ENCODE measurements at places on chromosomes 7 and 10.

- DNase-seq: no peak
Observed at GRCh38 chr10:130986846-130987245, 324.7 kb downstream of the TCERG1L start.

DNA sequence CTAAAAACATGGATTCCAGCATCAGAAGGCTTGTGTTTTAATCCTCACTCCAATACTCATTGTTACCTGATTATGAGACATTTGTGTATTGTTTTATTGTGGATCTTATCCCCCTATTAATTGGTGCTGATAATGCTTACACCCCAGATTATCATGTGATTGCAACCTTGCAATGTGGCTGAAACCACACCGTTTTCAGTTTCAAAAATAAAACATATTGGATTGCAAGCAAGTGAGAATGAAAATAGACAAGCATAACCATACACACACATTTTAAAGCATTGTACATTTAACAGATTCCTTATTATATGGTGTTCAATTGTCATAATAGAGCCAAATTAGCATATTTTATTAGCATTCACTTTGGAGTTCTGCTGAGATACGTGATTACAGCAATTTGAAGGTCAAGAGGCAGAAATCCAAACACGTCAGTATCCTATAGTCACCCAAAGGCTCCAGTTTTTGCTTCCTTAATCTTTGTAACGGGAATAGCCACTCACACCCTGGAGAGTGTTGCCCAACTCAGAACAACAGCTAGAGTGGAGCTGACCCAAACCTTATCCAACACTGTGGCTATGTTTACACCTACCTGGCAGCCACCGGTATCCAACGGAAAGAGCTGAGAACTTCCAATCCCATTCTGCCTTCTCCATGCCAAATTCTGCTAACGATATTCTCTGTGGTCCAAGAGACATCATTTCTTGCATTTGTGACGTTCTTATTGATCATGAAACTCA lies 317.1 kb upstream of the KLF6 start:
- DNase-seq: no peak

GRCh38 chr10:48745662-48746245 lies 61.1 kb downstream of the WDFY4 start:
- DNase-seq: no peak

DNA sequence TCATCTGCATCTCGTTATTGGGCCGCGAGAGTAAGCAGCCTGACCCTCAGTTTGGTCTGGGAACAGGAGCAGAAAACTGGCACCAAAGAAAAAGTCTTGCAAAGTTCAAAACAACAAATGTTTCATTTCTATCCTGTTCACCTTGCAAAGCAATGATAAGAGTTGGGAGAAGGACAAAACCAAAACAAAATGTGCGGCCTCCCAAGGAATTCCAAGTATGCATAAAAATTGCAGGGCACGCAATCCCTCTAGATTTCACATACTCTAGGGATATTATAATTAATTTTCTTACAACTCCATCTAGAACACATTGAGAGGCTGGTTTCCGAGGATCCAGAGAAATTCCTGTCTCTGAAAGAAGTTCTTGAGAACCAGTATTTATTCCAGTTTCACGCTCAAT lies 20.1 kb downstream of the CHUK start:
- DNase-seq: no peak

DNA sequence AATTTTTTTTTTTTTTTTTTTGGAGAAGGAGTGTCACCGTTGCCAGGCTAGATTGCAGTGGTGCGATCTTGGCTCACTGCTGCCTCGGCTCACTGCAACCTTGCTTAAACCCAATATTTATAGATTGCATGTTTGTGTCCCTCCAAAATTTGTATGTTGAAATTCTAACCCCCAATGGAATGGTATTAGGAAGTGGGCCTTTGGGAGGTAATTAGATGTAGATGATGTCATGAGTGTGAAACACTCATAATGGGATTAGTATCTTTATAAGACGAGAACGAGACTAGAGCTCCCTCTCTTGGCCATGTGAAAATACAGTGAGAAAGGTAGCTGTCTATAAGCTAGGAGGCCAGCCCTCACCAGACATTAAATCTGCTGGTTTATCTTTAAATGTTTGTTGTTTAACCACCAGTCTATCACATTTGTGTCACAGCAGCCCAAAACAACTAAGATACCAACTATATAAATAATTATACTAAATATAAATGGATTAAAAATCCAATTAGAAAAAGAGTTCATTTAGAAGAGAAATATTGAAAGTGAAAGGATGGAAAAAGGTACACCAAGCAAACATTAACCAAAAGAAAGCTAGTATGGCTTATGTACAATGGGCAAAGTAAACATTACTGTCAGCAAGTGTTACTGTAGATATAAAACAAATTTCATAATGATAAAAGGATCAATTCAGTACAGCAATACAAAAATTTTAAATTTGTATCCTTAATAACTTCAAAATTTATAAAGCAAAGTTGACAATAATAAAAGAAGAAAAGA lies 9.3 kb downstream of the TCAF1 start:
- DNase-seq: no peak

GRCh38 chr10:15802375-15802949 lies 57.8 kb downstream of the MINDY3 start:
- DNase-seq: no peak

GRCh38 chr10:13608246-13608853 lies 21.6 kb downstream of the PRPF18 start:
- no peak for DNase-seq

DNA sequence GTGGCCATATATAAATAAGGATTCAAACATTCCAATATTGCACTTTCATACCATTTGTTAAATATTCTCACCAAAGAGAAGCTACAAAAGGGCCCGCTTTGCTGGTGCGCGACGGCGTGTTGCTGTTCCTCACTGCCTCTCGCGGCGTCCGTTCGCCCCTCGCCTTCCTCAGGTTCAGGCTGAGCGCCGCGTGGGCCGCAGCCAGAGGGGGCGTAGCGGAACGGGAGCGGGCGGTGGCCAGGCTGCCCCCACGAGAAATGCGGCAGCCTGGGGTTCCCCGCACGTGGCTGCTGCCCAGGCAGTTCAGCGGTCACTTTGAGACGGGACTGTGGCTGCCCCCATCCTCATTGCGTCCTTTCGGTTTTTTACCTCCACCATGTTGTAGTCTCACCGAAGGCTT lies 67.3 kb upstream of the VWDE start:
- no peak for DNase-seq

DNA sequence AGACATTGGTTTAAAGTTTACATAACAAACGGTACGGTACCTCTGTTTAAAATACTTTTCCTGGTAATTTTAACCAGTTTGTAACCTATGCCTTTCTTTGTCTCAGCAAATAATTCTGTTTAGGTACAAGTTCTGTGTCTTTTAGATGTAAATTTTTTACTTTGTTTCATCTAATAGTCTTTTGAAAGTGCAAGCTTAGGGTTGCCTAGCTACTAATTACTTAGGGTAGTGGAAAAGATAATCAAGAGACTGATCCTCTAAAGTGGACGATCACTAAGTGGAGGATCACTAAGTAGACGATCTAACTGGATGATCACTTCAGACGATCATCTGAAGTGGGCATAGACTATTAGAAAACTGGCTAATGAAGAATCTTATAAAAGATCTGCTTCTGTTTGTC lies 16.1 kb upstream of the FKBP9 start:
- no peak for DNase-seq

DNA sequence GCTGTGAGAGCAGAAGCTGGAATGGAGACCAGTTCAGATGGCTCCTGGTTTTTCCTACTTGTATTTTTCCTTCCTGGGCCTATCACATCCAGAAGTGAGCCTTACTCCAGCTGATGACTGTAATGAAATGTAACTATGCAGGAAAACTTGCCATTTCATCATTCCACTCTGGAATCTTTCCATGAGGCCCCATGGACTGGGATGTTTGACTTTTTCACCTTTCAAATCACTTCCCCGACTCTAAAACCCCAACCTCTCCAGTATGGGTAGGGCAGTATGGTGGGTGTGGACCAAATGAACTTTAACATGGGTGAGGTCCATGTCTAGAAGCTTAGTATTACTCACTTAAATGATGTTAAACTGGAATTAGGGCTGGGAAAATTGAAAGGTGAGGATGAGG lies 40.3 kb upstream of the DLD start:
- no peak for DNase-seq

GRCh38 chr7:87420173-87420572 lies 55.3 kb downstream of the ABCB4 start:
- DNase-seq: no peak

- DNase-seq: no peak
Observed at GRCh38 chr7:155372782-155373358, 75.2 kb downstream of the INSIG1 start.

- no peak for DNase-seq
Observed at GRCh38 chr7:110373416-110373815, 717.5 kb upstream of the LRRN3 start.

GRCh38 chr10:48940958-48941357 lies 1.3 kb upstream of the LRRC18 start:
- no peak for DNase-seq

DNA sequence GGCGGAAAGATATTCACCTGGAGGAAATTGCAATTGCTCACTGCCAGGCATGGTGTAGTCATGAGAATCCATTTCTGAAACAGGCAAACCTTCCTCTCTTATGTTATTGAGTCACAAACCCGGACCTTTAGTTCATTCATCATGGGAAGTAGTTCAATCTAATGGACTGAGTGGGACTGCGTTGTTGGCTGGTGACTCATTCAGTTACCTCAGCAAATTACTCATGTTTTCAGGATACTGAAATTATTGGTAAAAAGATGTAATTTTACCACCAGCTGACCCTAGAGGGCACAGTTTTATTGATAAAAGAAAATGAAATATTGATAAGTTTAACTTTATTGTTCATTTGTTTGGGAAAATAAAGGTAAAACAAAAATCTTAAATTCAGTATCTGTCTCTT lies 1194.4 kb upstream of the SORCS1 start:
- no peak for DNase-seq

- no peak for DNase-seq
Observed at GRCh38 chr7:100968650-100969049, 715 bp upstream of the MUC12 start.

DNA sequence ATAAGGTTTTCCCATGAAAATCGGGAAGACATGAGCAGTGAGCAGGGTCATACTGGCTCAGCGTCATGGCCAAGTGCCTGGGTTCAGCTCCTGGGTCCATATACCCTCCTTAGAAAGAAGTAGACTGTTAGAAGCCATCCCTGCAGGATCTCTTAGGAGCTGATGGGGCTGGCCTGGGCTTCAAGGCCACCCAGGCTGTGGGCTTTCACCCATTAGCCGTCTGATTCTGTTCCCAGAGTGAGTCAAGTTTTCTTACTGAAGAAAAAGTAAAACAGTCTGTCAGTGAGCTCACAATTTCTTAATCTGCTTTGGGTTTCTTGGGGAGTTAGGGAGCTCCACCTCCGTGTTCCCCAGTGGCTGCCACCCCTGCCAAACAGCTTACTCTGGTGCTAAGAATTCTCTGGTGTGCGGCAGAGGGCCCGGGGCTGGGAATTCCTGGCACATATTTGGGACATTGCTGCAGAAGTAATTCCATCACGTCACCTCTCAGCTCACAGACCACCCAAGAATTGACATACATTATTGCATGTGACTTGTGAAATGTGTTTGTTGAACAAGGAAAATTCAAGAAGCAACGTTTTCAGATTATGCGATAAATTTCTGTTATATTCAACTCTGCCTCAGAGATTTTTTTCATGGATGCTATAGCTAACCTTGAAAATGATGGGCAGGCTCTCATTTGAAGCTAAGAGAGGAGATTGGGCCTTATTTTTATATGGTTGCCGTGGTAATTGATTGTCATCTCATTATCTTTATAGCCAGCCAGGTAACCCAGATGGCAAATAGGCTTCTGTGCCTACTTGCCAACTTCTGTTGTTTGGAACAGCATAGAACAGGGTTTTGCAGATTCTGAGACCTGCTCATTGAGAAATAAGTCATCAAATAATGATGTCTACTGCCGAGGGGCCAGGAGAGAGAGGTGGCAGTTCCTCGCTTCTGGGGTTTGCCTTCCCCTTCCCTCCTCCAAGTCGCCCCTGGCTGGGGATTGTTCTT lies 166.4 kb downstream of the CHN2 start:
- no peak for DNase-seq

DNA sequence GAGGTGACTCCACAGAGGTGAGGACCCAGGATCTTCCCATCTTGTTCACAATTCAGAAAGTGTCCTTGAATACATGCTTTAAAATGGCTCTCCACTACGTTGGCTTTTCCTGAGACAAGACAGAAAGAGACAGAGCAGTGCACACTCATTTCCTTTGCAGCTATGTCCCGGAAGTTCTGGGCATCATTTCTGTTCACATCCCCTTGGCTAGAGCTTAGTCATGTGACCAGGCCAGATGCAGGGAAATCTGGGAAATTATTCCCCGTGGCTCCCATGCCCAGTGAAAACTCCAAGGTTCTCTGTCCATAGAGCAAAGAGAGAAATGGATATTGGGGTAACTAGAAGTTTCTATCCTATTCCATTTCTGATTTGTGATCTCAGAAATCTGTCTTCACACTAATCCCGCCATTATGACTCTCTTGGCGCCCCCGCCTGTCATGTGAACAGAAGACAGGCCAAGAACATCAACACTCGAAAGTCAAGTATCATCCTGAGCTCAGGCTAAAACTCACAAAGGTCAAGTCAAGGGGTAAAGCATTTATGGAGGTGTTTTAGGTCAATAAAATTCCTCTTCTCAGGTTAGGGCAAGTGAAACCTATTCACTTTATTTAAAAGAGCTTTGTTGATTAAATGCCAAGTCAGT lies 251.4 kb upstream of the HABP2 start:
- DNase-seq: no peak

DNA sequence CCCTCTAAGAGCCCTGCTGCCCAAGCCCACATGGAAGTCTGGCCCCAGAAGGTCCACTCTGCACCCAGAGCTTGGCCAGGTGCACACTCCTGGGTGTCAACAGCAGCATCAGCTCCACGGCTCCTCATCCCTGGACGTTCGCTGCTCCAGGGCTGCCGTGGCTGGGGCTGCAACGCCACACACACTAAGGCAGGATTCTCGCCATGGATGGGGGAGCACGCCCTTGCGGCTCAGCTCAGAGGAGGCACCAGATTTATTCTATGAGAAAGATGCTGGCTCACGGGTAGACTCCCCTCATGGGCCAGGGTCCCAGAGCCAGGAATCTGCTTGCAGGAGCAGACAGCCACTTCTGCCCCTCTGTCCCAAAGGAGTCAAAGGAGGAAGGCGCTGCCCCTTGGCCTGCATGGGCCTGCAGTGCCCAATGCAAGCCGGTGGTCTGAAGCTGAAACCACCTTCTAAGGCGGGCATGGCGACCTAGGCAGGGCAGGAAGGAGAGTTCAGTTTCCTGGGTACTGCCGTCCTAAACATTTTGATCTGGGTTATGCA lies 42.1 kb downstream of the CFAP46 start:
- no peak for DNase-seq

- no peak for DNase-seq
Observed at GRCh38 chr7:103129702-103130549, 19.0 kb downstream of the NAPEPLD start.

GRCh38 chr7:371779-372545 lies 82.0 kb downstream of the FOXL3 start:
- no peak for DNase-seq

Measured in T-helper 1 cell (primary cell).